ENCODE measurements at places on chromosomes 2 and 18.

- H3K27me3 ChIP-seq = no peaks in the 10 kb centered on the region
- H3K4me1 ChIP-seq = no peaks in the 10 kb centered on the region
- no peak overlapping the region for H3K4me3 ChIP-seq
- no peaks in the 10 kb centered on the region for H3K36me3 ChIP-seq
Observed at GRCh38 chr2:47313141-47313691, 89.7 kb upstream of the MSH2 start.

DNA sequence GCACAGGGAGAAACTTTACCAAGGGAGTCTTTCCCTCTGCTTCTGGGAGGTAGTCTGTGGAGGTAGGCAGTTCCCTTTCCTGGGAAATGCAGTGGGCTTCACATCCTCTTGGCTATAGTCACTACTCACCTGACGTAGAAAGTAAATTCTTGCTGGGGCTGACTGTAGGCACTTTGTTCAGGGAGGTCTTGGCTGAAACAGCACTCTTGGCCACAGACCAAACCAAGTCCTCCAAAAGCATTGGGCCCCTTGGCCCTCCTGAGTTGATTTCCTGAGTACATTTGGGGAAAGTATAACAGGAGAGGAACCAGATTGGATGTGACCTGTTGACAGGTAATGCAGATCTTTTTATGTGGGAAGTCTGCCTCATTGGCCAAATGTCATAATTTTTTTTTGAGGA is 108.9 kb downstream of the MGAT5 start:
- H3K36me3 ChIP-seq = no peaks in the 10 kb centered on the region
- DNase-seq = no peak
- H3K27ac ChIP-seq = no peak overlapping the region
- H3K4me1 ChIP-seq = no peaks in the 10 kb centered on the region
- H3K4me3 ChIP-seq = no peak overlapping the region

GRCh38 chr18:51097021-51097822 is 67.2 kb downstream of the SMAD4 start:
- no peak overlapping the region for H3K4me3 ChIP-seq
- H3K27ac ChIP-seq = no peak overlapping the region
- H3K36me3 ChIP-seq = no peaks in the 10 kb centered on the region

DNA sequence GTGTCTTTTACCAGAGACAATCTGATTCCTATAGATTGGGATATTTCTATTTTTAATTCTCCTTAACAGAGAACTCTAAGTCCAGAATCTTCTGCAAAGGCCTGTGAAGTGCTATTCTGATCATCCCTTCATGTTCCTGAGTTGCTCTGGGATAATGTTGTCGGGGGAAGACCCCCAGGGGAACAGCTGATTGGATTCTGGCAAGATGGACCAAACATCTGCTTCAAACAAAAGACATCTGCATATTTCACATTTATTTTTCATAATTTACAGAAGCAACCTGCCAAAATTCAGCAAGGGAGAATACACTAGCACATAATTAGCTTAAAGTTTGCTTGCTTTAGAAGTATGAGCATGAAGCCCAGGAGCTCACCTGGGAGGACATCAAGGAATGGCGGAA is 116.0 kb upstream of the ETAA1 start:
- no peak overlapping the region for H3K27ac ChIP-seq
- no peaks in the 10 kb centered on the region for H3K36me3 ChIP-seq
- H3K27me3 ChIP-seq = no peaks in the 10 kb centered on the region
- no peak for DNase-seq
- H3K4me3 ChIP-seq = no peak overlapping the region

- no peak overlapping the region for H3K4me3 ChIP-seq
- no peaks in the 10 kb centered on the region for H3K27me3 ChIP-seq
- H3K4me1 ChIP-seq = peaks cover 6% of the 10 kb centered on the region
- no peak overlapping the region for H3K27ac ChIP-seq
- H3K36me3 ChIP-seq = no peaks in the 10 kb centered on the region
- no peak for DNase-seq
Observed at GRCh38 chr2:17296686-17297085, 221.6 kb downstream of the RAD51AP2 start.

GRCh38 chr2:165164201-165164600 is 39.6 kb downstream of the SCN3A start:
- no peak for DNase-seq
- H3K27me3 ChIP-seq = no peaks in the 10 kb centered on the region
- H3K4me3 ChIP-seq = no peak overlapping the region
- no peaks in the 10 kb centered on the region for H3K36me3 ChIP-seq
- no peak overlapping the region for H3K27ac ChIP-seq
